ENCODE measurements at places on chromosomes 6 and 20.

GRCh38 chr6:112990971-112991370, 643.8 kb downstream of the RFPL4B start:
- no peak for DNase-seq

- DNase-seq: no peak
Observed at GRCh38 chr6:43481075-43481474, 3.7 kb downstream of the TJAP1 start.

DNA sequence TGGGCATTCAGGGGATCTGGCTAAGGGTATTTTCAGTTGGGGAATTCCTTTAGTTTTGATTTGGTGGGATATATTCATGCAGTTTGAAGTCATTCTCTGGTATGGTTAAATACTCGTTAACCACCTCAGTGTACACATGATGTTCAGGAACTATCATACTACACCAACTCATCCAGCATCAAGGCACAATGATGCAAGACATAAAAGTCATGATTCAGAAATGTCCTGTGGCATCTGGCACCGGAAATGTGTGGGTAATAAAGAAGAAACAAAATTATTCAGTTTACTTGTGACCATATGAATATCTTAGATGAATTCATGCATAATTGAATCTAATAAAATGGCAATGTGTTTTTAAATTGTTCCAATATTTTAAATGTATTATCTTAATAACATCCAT, 129.0 kb upstream of the BMP5 start:
- no peak for DNase-seq

GRCh38 chr20:32189691-32190615, 17.6 kb downstream of the PLAGL2 start:
- no peak for DNase-seq

GRCh38 chr20:62518911-62519310, 43.1 kb upstream of the GATA5 start:
- DNase-seq: no peak

- DNase-seq: no peak
Observed at GRCh38 chr6:158529629-158530028, 30.3 kb upstream of the TMEM181 start.

GRCh38 chr6:4880363-4880762, 104.2 kb downstream of the CDYL start:
- no peak for DNase-seq
